ENCODE measurements at places on chromosomes 16 and 17. TPM values are rescaled to one million over a fixed set of nuclear protein-coding genes. Genes with fewer than 3 reads are reported as not detected.

Gene SLC5A10
- total RNA-seq = 1.0 TPM

Gene CCL5
- 0.91 TPM for total RNA-seq

Gene CTRL
- total RNA-seq = not detected

Gene MYH8
- not detected for total RNA-seq

Gene HOXB5
- total RNA-seq = 0.55 TPM

Gene NEUROD2
- 0.25 TPM for total RNA-seq

Gene RBFOX1
- total RNA-seq = not detected

Gene CDR2L
- total RNA-seq = 5.8 TPM

Gene TMEM231
- 12.8 TPM for total RNA-seq

Gene HOXB4
- 0.97 TPM for total RNA-seq

Gene NT5C3B
- 17.7 TPM for total RNA-seq

Gene RAD51C
- 7.9 TPM for total RNA-seq

Gene LGALS9
- 15.5 TPM for total RNA-seq

Gene MFAP4
- 11.1 TPM for total RNA-seq

Gene FAM83G
- 131 TPM for total RNA-seq

Gene TBC1D3D
- total RNA-seq = not detected

Gene NSF
- total RNA-seq = 33.6 TPM

Gene DNAI2
- total RNA-seq = not detected

Gene P2RX1
- 0.56 TPM for total RNA-seq

Gene HIC1
- total RNA-seq = 4.2 TPM

Gene ASPA
- 3.2 TPM for total RNA-seq

Gene KCNG4
- total RNA-seq = not detected

Gene TNP2
- not detected for total RNA-seq

Gene KCNH6
- total RNA-seq = 0.08 TPM

Gene TEKT5
- not detected for total RNA-seq

Gene MEIOC
- total RNA-seq = not detected

Gene ADAD2
- total RNA-seq = not detected

Gene WFDC1
- 0.91 TPM for total RNA-seq

Gene ABCC12
- total RNA-seq = 0.16 TPM

Gene SPATA22
- total RNA-seq = 1.6 TPM

Gene ARHGDIG
- total RNA-seq = not detected

Gene NPIPA3
- 1.6 TPM for total RNA-seq

Gene SLC16A11
- 3.2 TPM for total RNA-seq

Gene CCL23
- not detected for total RNA-seq

Gene SDR42E1
- total RNA-seq = 30.5 TPM

Gene CD7
- 0.45 TPM for total RNA-seq

Gene MSLN
- total RNA-seq = 4.3 TPM

Gene ABCC3
- total RNA-seq = 25.8 TPM

Gene TMEM235
- not detected for total RNA-seq

Gene KRT39
- 8.8 TPM for total RNA-seq

Gene KIF18B
- total RNA-seq = 1.9 TPM

Gene ADORA2B
- total RNA-seq = 21.2 TPM
